Kidney epithelial cell (primary cell): ENCODE measurements at places on chromosomes 7 and 10.

GRCh38 chr10:22962817-22963216, 35.0 kb downstream of the ARMC3 start:
- DNase-seq = no peak

GRCh38 chr7:124635416-124635815, 130.2 kb downstream of the GPR37 start:
- no peak for DNase-seq

DNA sequence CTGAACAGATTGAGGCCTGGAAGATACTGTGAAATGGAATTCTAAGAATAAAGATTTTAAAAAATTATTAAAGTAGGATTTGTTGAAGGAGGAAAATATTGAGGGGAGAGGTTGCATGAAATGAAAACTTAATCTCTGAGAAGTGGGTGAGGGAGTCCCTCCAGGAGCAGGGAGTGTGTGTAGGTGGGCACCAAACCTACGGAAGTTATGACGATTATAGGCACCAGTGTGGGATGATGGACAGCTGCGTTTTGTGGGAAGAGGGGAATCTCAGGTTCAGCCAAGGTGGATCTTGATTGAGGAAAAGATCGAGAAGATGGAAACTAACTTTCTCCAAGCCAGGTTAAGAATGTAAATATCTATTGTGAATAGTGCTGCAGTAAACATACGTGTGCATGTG, 246.4 kb downstream of the CCDC3 start:
- DNase-seq = no peak

GRCh38 chr10:112960151-112960681, 10.2 kb downstream of the TCF7L2 start:
- no peak for DNase-seq

DNA sequence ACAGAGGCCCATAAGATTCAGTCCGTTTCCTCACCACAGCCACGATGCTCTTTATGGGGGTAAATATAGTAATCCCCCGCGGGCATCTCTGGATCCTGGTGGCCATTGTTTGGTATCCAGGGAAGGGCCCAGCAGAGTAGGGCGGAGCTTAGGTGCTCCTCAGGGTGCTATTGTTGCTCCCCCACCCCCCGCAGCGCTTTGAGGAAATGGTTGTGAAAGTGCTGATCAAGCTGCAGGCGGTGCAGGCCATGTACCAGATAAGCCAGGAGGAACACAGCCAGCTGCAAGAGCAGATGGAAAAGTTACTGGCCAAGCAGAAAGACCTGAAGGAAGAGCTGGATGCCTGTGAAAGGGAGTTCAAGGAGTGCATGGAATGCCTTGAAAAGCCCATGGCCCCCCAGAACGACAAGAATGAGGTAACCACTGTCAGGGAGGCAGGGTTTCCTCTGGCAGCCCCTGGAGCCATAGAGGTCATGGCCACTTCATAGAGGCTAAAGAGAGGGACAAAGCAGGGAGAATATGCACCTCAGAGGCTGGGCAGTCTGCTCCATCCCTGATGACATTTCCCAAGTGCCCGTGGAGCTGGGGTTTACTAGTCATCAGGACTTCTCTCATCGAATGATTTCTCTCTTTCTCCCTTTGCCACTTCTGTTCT, 17.6 kb upstream of the FLNC start:
- DNase-seq = no peak

- DNase-seq = no peak
Observed at GRCh38 chr7:1535701-1536454, 5.4 kb downstream of the MAFK start.

GRCh38 chr7:31004393-31004792, 40.6 kb downstream of the GHRHR start:
- no peak for DNase-seq
